Prostate gland (tissue), 2 donors: ENCODE measurements at places on chromosomes 2 and 18. TPM values are rescaled to one million over a fixed set of nuclear protein-coding genes. Genes with fewer than 3 reads are reported as not detected.

LRATD1 gene
- 129 TPM for total RNA-seq

C2orf66 gene
- not detected for total RNA-seq

PRKCE gene
- total RNA-seq: 25.4 TPM

PRKRA gene
- 59.8 TPM for total RNA-seq

DLX2 gene
- not detected for total RNA-seq

HOXD13 gene
- 10.6 TPM for total RNA-seq

RUFY4 gene
- 0.27 TPM for total RNA-seq

METTL5 gene
- 34.9 TPM for total RNA-seq

ACADL gene
- 54.0 TPM for total RNA-seq

KCNS3 gene
- 106 TPM for total RNA-seq

ADD2 gene
- 3.1 TPM for total RNA-seq

LHCGR gene
- total RNA-seq: not detected

SLC4A5 gene
- 6.2 TPM for total RNA-seq

CNNM4 gene
- 9.2 TPM for total RNA-seq

KIAA2012 gene
- not detected for total RNA-seq

KCNF1 gene
- 1.0 TPM for total RNA-seq

CERKL gene
- 3.9 TPM for total RNA-seq

NOL4 gene
- total RNA-seq: 1.7 TPM

INPP5D gene
- total RNA-seq: 11.4 TPM

GALNT13 gene
- 0.87 TPM for total RNA-seq

ZNF396 gene
- total RNA-seq: 3.9 TPM

CRYGC gene
- not detected for total RNA-seq

UBE2F gene
- 45.2 TPM for total RNA-seq

DARS1 gene
- 57.2 TPM for total RNA-seq

PTPRN gene
- 6.6 TPM for total RNA-seq

CNDP1 gene
- total RNA-seq: not detected

LRRTM1 gene
- total RNA-seq: 1.8 TPM

SLC14A1 gene
- total RNA-seq: 31.8 TPM

C18orf54 gene
- 1.3 TPM for total RNA-seq

OR6B3 gene
- not detected for total RNA-seq

KCNG2 gene
- total RNA-seq: 3.7 TPM

KATNAL2 gene
- total RNA-seq: 11.7 TPM

SGPP2 gene
- total RNA-seq: 3.7 TPM

PARD6G gene
- 18.7 TPM for total RNA-seq

CTAGE1 gene
- not detected for total RNA-seq

SETBP1 gene
- total RNA-seq: 45.1 TPM

EFEMP1 gene
- 46.3 TPM for total RNA-seq

LTBP1 gene
- 99.8 TPM for total RNA-seq

CNTNAP5 gene
- 0.11 TPM for total RNA-seq

DUSP2 gene
- 5.2 TPM for total RNA-seq

SERPINB3 gene
- 8.8 TPM for total RNA-seq

SKA1 gene
- total RNA-seq: 2.6 TPM

PAX8 gene
- total RNA-seq: 3.8 TPM

IL1F10 gene
- not detected for total RNA-seq

TMEM198 gene
- total RNA-seq: 11.5 TPM

CHRNA1 gene
- not detected for total RNA-seq

FRZB gene
- total RNA-seq: 7.6 TPM

ABCA12 gene
- 0.68 TPM for total RNA-seq

TSPYL6 gene
- total RNA-seq: 16.8 TPM

RASGRP3 gene
- total RNA-seq: 0.73 TPM
